Osteoblast (primary cell): ENCODE measurements at places on chromosomes 3 and 15. TPM values are rescaled to one million over a fixed set of nuclear protein-coding genes. Genes with fewer than 3 reads are reported as not detected.

NISCH gene
- 72.2 and 83.2 TPM in 2 replicates for total RNA-seq

BFSP2 gene
- not detected in 2 replicates for total RNA-seq

PLA2G4F gene
- total RNA-seq: not detected in 2 replicates

TUSC2 gene
- 15.9 and 16.6 TPM in 2 replicates for total RNA-seq
